ENCODE measurements at places on chromosomes 11 and 22.
A peak's percentile ranks its signal among the peaks of the same experiment; 100 is the strongest.

DNA sequence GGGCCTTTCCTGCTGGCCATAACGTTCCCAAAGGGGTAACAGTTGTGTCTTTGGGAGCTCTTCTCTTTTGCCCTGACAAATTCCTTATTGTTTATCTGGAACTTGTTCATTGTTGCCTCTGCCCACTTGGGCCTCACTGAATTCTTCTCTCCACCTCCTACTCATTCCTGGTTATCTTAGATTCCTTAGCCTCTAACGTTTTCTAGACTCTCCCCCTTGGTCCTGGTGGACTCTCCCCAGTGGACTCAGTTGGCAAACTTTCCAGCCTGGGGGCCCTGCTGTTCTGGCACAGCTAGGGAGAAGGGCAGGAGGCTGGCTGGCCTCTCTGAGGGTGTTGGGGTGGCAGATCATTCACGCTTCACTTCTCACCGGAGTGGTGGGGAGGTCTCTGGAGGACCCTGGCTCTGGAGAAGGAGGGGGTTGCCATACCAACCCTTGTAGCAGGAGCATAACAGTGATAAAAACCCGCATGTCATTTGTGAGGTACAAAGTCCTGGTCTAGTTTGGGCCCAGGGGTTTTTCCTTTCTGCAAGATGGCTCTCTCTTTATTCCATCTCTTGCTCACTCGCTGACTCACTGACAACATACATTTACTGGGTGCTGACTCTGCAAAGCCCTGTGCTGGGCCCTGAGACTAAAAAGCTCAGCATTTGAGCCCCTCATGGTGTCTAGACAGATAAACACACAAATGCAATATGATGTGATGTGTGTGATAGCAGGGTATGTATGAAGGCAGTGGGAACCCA, 39.7 kb downstream of the YWHAH start:
- peak; percentile 19 for DNase-seq

DNA sequence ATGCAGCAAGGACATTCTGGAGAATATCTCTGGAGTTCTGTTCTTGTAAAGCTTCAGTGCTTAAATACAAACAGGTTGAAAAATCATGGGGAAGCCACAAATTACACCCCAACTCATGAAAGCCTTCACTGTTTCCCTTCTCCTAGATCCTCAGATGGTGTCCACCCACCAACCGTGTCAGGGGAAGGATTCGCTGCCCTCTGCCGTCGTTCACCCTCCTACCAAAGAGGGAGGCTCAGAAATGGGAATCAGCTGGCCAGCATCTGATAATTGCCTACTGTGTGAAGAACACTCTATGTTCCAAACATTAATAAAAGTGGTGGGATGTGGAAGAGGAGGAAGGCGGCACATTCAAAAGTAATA, 7.4 kb upstream of the HEPACAM start:
- DNase-seq = no peak

DNA sequence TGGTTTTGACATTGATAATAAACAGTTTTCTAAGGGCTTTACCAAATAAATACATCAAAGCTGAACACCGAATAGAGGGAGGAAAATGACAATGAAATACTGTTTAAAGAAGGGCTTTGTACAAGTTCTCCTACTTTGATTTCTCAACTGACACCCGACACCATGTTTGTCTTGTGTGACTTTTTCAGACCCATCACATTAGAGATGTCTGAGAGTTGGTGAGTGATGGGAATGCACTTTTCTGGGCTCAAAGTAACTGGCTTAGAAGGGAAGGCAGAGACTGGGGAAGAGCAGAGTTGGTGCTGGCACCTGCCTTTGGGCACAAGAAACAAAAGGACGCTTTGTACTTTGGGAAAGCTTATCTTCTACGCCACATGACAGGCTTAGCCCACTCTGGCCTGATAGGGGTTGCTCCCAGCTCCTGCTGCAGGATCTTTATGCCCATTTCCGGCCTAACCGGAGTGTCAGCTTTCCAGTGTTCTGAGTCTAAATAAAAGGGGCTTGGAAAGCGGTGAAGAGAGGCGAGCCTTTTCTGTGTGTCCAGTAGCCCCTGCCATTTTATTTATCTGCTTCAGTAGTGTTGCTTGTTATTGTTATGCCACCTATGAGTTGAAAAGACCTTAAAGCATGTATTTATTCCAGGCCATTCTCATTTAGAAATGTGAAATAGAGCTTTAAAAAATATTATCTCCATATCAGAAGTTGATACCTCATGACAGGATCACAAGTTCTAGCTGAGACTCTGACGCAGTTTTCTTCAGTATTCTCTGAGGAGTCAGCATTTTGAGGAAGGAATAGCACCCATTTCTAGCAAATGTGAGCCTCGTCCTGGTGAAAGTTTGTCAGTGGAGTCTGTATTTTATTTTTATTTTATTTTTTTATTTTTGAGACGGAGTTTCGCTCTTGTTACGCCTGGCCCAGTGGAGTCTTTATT, 24.2 kb downstream of the KREMEN1 start:
- DNase-seq = no peak

DNA sequence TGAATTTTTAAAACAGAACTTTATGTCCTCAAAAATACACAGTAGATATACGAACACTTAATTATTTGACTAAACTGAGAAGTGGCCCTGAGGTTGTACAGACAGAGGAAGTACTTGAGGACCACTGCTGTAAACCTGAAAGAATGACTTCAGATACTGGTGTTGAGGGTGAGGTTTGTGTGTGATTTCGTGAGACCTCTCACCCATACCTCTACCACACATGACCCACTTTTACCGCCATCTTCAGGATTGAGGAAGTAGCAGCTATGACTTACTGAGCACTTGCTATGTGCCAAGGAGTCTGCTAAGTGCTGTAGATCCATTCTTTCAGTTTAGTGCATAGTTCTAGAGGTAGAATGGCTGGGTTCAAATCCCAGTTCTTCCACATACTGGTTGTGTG, 21.9 kb downstream of the MMP13 start:
- DNase-seq = no peak

- DNase-seq = peak; percentile 76
Measured at GRCh38 chr11:114243461-114244372, 52.5 kb upstream of the NNMT start.

DNA sequence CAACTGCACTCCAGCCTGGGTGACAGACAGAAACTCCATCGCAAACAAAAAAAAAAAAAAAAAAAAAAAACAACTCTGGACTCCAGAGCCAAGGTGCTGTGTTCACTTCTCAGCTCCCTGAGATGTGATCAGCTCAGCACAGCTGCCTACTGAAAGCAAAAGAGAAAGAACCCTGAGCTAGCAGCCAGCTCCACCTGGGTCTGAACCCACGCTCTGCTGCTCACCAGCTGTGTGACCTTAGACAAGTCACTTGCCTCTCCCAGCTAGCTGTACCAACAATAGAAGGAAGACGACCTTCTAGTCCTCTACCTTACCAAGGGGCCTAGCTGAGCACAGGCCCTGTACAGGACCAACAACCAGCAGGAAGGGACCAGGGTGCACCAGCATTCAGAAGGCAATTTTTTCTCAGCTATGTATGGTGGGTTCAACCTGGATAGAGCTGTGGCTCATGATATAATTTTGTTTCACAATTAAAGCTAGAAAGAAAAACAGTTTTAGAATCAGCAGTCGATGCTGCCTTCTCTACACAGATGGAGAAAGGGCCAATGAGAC, 3.8 kb downstream of the DGCR2 start:
- no peak for DNase-seq

Measured in retina (tissue), 1 donor.